ENCODE measurements at places on chromosomes 12 and 14. TPM values are rescaled to one million over a fixed set of nuclear protein-coding genes. Genes with fewer than 3 reads are reported as not detected.

- no peak overlapping the region for H3K27ac ChIP-seq
- no peak for DNase-seq
- peaks cover 22% of the 10 kb centered on the region for H3K27me3 ChIP-seq
- H3K4me3 ChIP-seq: no peak overlapping the region
- H3K36me3 ChIP-seq: no peaks in the 10 kb centered on the region
Measured at GRCh38 chr14:101005447-101005846, 101.9 kb upstream of the RTL1 start.

DNA sequence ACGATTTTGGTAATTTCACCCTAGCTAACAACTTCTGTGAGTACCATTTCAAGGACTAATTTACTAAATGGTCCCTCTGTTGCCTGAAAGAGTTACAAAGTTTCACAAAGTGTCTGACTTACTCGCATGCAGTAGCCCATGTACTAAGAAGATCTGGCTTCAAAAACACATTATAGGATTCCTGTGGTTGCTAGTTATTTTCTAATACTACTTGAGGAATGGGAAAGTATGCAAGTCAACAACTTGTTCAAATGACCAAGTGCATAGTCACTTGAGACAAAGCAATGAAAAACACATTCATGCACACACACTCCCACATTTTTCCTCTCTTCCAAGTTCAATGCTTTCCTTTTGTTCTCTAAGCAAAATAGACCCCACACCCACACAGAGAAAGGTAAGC is 219.7 kb upstream of the TMPO start:
- peaks cover 24% of the 10 kb centered on the region for H3K27me3 ChIP-seq
- H3K4me1 ChIP-seq: no peaks in the 10 kb centered on the region
- H3K4me3 ChIP-seq: no peak overlapping the region
- H3K27ac ChIP-seq: no peak overlapping the region
- DNase-seq: no peak
- H3K36me3 ChIP-seq: no peaks in the 10 kb centered on the region

DNA sequence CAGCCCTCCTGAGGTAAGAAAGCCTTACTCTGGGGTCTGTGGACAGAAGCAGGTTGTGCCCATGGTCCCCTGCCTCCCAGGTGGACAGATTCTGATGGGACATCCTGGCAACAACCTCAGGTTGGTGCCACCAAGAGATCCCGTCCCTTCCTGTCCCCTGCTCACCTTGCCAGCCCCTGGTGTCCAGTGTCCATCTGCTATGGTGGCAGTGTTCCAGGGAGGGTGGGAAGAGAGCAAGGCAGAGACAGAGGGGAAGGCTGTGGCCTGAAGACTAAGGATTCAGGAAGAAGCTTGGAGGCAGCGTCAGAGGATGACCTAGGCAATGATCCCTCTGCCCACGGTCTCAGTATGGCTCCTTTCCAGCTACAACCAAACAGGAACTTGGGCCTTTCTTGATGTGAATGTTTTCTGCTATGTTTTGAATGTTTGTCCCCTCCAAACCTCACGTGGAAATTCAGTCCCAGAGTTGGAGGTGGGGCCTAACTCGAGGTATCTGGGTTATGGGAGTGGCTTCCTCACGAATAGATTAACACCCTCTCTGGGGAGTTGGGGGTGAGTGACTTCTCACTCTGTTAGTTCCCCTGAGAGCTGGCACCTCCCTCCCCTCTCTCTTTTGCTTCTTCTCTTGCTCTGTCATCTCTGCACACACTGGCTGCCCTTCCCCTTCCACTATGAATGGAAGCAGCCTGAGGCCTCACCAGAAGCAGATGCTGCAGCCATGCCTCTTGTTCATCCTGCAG is 26.9 kb downstream of the IQSEC3 start:
- peaks cover 11% of the 10 kb centered on the region for H3K27me3 ChIP-seq
- H3K4me1 ChIP-seq: no peaks in the 10 kb centered on the region
- DNase-seq: no peak
- no peak overlapping the region for H3K27ac ChIP-seq
- H3K36me3 ChIP-seq: no peaks in the 10 kb centered on the region

DNA sequence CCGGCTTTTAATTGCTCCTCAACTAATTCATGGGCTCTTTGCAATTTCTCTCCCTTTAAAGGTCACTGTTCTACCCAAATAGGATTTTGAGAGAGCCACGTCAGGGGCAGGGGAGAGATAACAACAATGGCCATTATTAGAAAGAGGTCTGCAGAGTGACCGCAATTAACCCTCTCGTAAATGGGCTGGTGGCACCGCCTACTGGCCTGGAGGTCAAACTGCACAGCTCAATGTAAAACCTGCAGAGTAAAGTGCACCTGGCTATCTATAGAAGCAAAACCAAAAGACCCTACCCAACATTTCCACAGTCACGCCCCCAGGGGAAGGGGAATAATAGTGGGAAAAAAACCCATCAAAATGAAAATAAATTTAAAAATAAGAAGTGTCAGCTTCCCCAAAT is 21.6 kb upstream of the CLEC4E start:
- no peaks in the 10 kb centered on the region for H3K36me3 ChIP-seq
- H3K27me3 ChIP-seq: no peaks in the 10 kb centered on the region
- no peak for DNase-seq
- no peak overlapping the region for H3K27ac ChIP-seq

DNA sequence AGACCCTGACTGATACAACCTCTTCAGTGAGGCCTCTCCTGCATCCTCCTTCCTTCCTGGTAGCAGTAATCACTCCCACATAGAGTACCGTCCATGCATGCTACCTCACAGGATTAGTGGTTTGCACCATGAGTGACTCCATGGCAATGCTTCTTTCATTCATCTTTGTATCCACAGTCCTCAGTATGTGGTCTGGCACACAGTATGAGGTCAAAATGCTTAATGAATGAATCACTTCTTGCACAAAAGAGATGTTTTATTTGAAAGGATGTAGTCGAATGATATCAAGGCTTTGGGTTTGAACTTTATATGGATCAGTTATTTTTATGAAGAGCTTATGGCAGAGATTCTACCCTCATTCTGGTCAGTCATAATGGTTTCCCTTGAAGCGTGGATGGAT is 42.2 kb downstream of the KCNA5 start:
- H3K27me3 ChIP-seq: peaks cover 24% of the 10 kb centered on the region
- no peaks in the 10 kb centered on the region for H3K36me3 ChIP-seq
- no peaks in the 10 kb centered on the region for H3K4me1 ChIP-seq
- H3K27ac ChIP-seq: no peak overlapping the region

GRCh38 chr12:4323396-4323795 is 2.4 kb downstream of the TIGAR start:
- H3K4me1 ChIP-seq: peaks cover 43% of the 10 kb centered on the region
- no peak overlapping the region for H3K4me3 ChIP-seq
- no peaks in the 10 kb centered on the region for H3K27me3 ChIP-seq
- peak overlapping the region; percentile 51 for H3K27ac ChIP-seq
- DNase-seq: no peak

DNA sequence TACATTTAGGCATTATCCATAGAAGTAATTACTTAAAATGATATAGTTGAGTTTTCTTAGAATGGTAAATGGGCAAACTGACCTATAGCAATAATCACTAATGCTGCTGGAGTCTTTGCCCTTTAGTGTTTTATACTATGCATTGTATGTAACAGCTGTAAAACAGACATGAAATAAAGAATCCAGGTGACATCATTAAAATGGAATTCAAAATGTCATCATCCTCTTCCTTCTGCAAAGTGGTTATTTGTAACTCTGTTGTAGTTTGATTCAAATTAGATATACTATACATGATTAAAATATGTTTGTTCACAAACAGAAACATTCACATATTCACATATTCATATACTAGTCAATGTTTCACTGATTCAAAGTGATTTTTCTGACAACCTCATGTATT is 598.8 kb downstream of the SLC16A7 start:
- no peak for DNase-seq
- H3K36me3 ChIP-seq: no peaks in the 10 kb centered on the region
- no peaks in the 10 kb centered on the region for H3K27me3 ChIP-seq
- H3K4me3 ChIP-seq: no peak overlapping the region
- no peak overlapping the region for H3K27ac ChIP-seq

GRCh38 chr12:116248433-116248832 is 29.1 kb downstream of the MED13L start:
- H3K27ac ChIP-seq: no peak overlapping the region
- no peak for DNase-seq
- peaks cover 27% of the 10 kb centered on the region for H3K36me3 ChIP-seq

- no peaks in the 10 kb centered on the region for H3K4me1 ChIP-seq
- H3K4me3 ChIP-seq: no peak overlapping the region
- no peaks in the 10 kb centered on the region for H3K36me3 ChIP-seq
- DNase-seq: no peak
Measured at GRCh38 chr12:109202770-109203169, 86.4 kb downstream of the ACACB start.

DNA sequence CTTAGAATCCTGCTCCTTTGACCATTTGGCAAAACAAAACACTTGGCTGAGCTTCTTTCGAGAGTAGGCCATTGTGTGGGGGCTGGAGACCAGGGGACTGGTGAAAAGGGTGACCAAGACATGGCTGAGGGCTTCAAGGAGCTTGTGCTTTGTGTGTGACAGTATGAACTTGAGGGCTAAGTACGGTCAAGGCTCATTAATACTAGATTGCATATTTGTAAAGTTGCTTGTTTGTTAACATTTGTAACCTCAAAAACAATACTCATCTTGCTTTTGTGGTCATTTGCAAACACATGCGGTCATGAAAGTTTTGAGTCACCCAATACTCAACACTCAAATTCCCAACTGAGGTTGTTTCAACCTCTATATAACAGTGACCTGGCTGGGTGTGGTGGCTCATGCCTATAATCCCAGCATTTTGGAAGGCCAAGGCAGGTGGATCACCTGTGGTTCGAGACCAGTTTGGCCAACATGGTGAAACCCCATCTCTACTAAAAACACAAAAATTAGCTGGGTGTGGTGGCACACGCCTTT is 42.5 kb downstream of the ZFYVE26 start:
- H3K4me1 ChIP-seq: no peaks in the 10 kb centered on the region
- no peaks in the 10 kb centered on the region for H3K27me3 ChIP-seq
- H3K36me3 ChIP-seq: peaks cover 8% of the 10 kb centered on the region
- H3K4me3 ChIP-seq: no peak overlapping the region
- no peak overlapping the region for H3K27ac ChIP-seq
- DNase-seq: no peak

The VRTN gene
- total RNA-seq: not detected

DNA sequence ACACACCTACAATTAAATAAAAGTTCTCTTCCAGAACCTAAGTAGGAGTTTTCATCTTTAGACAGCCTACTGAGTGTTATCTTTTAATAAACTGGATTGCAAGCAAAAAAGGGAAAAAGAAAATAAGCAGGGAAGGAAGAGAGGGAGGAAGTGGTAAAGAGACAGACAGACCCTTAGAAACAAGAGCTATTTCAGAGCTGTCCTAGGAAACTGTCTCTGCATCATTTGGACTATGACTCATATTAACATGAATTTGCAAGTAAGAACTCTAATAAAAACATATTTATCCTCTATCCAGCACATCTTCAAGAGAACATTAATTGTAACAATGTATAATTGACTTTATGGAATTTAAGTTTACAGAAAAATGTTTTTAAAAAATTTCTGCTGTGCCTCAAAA is 438.8 kb upstream of the USP15 start:
- peaks cover 6% of the 10 kb centered on the region for H3K27me3 ChIP-seq
- no peaks in the 10 kb centered on the region for H3K4me1 ChIP-seq
- H3K4me3 ChIP-seq: no peak overlapping the region
- H3K36me3 ChIP-seq: no peaks in the 10 kb centered on the region

DNA sequence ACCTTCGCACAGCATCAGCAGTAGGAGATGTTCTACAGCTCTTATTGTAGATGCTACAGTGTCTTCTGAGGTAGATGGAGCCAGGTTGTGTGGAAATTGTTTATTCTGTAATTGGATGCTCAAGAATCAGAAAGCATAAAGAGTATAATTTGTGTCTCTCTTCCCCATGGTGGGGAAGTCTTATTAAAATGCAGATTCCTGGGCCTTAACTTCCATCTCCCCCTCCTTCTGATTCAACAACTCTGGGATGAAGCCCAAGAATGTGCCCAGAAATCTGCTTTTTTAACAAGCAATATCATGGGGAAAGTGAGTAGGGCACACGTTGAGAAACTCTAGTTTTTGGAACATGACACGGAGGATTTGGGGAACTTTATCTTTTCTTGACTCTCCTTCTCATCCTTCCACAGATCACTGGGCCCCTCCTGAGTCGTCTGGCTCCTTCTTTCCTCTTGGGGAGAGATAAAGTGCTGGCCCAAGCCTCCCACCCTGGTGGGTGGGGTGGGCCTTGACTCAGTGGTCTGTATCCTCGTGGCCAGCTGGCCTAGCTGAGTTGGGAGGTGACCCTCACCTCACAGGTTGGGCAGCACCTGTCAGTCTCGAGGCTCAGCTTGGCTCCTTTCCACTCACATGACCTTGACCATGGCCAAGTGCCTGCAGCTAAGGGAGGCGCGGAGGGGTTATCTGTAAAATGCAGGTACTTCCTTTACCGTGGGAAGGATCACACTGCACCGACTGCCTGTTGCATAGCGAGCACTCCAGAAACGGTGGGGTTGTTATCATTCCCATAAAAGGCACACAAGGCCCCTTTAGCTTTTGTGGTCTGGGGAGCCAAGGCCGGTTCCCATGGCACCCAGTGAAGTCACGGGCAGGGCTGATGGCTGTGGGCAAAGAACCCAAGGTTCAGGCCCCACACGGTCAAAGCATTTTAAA is 141.9 kb downstream of the CHST11 start:
- H3K4me1 ChIP-seq: peaks cover 46% of the 10 kb centered on the region
- no peak for DNase-seq
- no peak overlapping the region for H3K27ac ChIP-seq
- H3K36me3 ChIP-seq: no peaks in the 10 kb centered on the region
- no peak overlapping the region for H3K4me3 ChIP-seq
- no peaks in the 10 kb centered on the region for H3K27me3 ChIP-seq

- H3K27me3 ChIP-seq: peaks cover 7% of the 10 kb centered on the region
- no peaks in the 10 kb centered on the region for H3K4me1 ChIP-seq
- no peak for DNase-seq
- no peak overlapping the region for H3K4me3 ChIP-seq
- no peak overlapping the region for H3K27ac ChIP-seq
Measured at GRCh38 chr12:120670667-120671066, 16.3 kb upstream of the MLEC start.

The ZNF641 gene
- total RNA-seq: 11.9 TPM

GRCh38 chr12:124496584-124496983 is 70.8 kb downstream of the NCOR2 start:
- H3K27ac ChIP-seq: no peak overlapping the region
- DNase-seq: no peak
- peaks cover 51% of the 10 kb centered on the region for H3K4me1 ChIP-seq

The TAS2R14 gene
- 1.2 TPM for total RNA-seq

Data from activated T-cell treated with anti-CD3 and anti-CD28 coated beads, Interleukin-2, amount 50 U/mL, for 72 hours (primary cell).